Muscle of back (tissue), 13 donors: ENCODE measurements at places on chromosomes 6 and 20.

DNA sequence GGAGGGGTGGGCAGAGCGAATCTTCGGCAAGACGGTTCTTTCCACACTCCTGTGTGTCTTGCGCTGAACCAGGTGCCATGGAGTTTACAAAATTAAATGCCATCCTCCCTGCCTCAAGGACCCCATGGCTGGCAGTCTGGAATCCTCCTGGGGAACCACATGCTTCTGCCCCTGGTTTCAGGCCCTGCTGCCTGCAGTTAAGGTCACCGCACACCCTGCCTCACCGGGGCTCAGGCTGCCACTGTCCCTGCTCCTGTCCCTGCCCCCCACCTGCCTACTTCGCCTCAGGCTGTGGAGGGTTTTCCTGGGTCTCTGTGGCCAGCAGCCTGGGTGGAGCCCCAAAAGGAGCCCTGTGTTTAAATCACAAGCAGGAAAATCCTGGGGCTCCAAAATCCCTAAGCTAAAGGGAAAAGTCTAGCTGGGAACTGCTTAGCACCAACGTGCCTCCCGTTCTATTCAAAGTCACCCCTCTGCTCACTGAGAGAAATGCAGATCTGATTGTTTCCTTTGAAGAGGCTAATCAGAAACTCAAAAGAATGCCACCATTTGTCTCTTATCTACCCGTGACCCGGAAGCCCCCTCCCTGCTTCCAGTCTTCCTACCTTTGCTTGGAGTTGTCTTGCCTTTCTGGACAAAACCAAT lies 10.6 kb upstream of the TTLL2 start:
- DNase-seq: no peak

- DNase-seq: no peak
These were observed 46.8 kb downstream of the RANBP9 start for GRCh38 chr6:13664703-13665352.

GRCh38 chr6:72741083-72741482 lies 119.2 kb downstream of the KCNQ5 start:
- DNase-seq: no peak

- DNase-seq: no peak
These were observed 77.2 kb downstream of the KIF13A start for GRCh38 chr6:17910189-17910588.

- DNase-seq: no peak
These were observed 68.9 kb upstream of the FAM184A start for GRCh38 chr6:119147101-119148053.

DNA sequence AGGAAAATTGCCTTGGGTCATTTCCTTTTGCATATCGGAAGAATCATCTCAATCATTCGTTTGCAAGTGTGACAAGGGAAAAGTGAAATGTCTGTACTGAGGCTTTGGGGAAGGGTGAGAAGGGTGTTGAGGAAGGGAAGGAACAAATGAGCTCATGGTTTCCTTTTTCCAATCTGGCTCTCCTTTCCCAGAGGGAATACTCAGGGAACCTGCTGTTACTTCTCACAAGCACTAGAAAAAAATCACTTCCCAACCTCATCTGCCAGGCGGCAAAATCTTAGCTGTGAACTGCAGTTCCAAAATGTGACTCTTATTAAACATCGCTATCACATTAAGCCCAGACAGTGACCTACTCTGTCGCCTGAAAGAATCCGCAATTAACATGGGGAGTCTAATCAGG lies 258.1 kb downstream of the ZNF217 start:
- DNase-seq: no peak

- DNase-seq: no peak
These were observed 27.1 kb downstream of the CDS2 start for GRCh38 chr20:5153612-5154542.

- peak; percentile 36 for DNase-seq
These were observed 77.1 kb downstream of the SOD2 start for GRCh38 chr6:159615918-159616317.

DNA sequence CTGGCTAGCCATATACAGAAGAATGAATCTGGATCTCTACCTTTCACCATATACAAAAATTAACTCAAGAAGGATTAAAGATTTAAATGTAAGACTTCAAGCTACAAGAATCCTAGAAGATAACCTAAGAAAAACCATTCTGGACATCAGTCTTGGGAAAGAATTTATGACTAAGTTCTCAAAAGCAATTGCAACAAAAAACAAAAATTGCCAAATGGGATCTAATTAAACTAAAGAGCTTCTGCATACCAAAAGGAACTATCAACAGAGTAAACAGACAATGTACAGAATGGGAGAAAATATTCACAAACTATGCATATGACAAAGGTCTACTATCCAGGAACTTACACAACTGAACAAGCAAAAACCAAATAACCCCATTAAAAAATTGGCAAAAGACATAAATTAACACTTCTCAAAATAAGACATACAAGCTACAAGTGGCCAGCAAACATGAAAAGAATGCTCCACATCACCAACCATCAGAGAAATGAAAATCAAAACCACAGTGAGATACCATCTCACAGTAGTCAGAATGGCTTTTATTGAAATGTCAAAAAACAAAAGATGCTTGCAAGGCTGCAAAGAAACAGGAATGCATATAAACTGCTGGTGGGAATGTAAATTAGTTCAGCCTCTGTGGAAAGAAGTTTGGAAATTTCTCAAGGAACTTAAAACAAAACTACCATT lies 66.8 kb upstream of the RSPO3 start:
- DNase-seq: no peak

DNA sequence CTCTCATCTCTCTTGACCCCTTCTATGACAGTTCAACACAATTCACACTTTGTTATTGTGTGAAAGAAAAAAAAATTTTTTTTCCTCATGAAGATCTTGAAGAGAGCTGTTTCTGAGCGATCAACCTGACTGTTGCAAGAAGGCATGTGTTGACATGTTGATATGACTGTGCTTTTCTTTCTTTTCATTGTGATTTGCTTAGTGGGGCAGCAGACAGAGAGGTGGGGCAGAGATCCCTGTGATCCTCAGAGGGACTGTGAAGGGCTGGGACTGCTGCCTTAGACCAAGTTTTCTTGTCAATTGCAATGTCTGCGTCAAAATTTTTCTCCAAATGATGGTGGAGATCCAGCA lies 70.8 kb upstream of the IYD start:
- no peak for DNase-seq

DNA sequence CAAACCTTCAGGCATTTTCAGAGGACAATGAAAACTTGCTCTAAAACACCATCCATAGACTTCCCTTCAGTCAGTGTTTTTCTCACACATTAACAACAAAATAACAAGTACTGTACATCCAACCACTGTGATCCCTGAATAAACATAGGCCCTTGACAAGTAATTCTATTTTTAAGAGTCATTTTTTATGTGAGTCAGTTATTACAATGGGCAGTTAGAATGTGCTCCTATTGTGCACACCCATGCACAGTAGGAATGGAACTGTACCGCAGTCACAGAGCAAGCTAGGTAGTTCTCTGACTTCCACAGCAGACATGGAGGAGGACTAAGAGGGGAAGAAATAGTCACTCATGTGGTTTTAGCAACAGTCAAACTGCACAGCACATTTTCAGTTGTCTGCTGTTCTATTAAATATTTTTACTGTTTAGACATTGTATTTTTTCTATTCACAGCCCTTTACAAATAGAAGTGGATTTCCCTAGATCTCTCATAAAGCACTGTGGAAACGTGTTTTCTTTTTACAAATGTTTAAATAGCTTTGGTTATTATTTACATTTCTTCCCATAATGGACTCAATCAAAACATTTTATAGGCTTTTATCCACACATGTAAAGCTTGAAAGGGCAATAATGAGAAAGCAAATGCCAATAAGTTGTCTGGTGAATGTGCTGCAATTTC lies 100.4 kb downstream of the JAG1 start:
- DNase-seq: no peak

DNA sequence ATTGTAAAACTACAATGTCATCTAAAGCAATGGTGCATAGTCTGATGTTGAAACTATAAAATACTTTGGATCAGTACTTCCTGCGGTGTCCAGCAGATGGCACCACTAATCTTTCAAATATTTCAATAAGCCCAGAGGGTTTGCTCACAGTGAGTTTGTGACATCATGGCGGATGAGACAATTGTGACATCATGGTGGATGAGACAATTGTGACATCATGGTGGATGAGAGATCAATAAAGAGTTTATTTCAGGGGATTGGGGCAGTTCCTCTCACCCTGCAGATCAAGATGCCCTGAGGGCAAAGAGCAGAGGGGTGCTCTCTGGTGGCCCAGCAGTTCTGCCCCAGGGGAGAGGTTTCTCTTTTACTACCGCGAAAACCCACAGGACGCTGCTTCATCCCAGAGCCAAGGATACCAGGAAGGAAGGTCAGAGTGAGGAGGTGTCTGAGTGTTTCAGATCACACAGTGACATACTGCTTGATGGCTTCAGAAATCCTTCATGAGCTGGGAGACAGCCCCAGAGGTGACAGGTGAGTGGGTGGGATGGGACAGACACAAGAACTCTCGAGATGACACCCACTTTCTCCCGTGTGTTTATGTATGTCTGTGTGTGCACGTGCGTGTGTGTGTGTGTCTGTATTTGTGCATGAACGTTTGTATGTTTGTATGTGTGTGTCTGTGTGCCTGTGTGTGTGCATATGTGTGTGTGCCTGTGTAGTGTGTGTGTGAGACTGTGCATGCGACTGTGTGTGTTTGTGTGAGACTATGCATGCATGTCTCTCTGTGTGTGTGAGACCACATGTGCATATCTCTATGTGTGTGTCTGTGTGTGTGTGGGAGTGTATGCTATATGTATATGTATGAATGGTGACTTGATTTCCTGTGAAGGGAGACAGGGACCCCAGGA lies 7.3 kb upstream of the ULBP2 start:
- peak; percentile 72 for DNase-seq

GRCh38 chr6:82410151-82410648 lies 46.6 kb downstream of the TPBG start:
- no peak for DNase-seq

DNA sequence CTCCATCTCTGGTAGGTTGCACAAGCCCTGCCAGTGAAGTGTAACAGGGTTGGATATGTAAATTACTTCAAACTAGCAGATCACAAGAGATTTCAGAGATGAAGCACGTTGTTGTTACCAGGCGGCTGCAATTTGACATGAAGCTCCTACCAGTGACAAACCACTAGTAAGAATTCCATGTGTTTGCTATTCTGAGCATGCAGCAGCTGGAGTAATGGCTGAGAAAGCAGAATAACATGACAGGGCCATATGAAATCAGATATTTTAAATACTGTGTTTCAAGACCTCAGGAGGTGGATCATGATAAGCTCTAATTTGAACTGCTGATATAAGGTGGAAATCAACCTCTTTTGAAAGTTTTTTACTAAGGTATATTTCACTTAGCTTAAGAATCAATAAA lies 11.4 kb downstream of the RIN2 start:
- DNase-seq: no peak

DNA sequence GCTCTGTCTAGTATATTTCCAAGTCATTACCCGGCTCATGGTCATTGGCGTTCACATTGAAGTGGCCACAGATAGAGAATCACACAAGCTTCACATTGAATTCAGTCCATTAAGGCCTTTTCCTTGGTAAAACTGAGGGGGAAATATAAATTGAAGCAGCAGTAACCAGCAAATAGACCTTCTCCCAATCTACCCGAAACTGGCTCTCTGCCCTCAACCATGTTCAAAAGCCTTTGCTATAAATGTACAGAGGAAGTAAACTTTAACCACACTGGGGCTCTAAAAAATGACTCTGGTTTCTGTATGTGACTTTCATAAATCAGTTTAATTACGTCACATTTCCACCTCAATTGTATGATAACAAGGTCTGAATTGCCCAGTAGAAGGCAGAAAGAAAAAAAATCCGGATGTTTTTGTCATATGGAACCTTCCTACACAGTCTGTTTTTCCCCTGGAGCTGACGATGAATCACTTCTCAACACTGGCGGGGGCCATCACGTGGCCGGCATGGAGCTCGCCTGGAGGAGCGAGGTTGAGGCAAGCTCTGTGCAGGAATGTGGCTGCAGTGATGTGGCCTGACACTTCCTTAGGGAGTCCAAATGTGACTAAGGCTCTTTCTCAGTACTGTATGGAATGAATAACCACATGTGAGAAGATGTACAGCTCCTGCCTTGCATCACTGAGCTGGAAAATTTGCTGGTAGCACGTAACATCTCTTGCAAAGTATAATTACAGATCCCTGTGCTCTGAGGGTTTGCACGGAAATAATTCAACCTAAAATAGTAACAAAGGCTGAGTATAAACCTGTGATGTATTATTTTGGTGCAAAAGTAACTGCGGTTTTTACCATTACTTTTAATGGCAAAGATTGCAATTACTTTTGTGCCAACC lies 58.6 kb upstream of the SNX9 start:
- DNase-seq: peak; percentile 99

- no peak for DNase-seq
These were observed 14.0 kb downstream of the GMDS start for GRCh38 chr6:2231438-2231837.

DNA sequence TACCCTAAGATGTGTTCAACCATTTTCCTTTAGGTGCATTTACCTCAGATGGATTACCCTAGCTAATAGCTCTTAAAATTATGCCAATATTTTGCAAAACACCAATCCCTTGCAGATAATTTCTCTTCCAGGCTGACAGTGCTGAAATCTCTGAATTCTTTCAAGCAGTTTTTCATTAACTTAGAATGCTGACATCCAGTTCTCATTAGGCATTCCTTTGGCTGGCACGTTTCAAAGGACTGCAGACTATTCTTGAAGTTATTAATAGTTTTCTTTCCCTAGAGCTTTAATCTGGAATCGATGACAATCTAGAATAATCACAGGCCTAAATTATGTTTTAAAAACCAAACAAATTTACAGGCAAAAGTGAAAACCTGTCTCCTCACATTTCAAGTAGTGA lies 68.3 kb downstream of the SMLR1 start:
- no peak for DNase-seq

DNA sequence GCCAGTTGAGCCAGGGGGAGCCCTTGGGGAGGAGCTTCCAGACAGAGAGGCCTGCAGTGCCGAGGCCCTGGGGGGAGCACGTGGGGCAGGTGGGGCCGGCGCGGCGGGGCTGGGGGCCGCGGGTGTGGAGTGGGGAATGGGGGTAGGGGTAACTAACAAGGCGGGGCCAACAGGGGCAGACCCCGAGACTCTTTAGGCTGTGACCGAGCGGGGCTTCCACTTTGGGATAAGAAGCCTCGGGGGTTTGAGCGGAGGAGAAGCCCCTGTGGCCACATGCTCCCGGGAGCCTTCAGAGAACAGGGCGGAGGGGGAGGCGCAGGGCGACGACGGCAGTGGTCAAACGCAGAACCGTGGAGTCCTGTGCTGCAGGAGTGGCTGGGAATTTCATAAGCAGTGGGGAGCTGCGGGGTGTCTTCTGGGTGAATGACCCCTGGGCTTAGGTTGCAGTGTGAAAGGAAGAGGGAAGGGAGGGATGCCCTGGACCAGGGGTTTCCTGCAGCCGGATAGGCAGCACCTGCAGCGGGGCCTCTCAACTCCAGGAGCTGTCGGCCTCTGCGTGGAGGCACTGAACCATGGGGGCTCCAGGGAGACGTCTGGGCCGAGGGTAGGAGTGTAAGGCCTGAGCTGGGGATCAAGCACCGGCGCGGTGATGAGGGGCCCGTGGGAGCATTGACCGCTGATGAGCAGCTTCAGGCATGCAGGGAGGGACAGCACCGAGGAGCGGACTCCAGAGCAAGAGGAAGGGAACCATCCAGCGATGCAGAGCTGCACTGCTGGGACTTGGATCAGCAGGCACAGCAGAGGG lies 121.0 kb downstream of the SYNDIG1 start:
- DNase-seq: no peak

GRCh38 chr6:34934516-34934915 lies 45.5 kb downstream of the ANKS1A start:
- DNase-seq: peak; percentile 75
